Sigmoid colon (tissue), 7 donors: ENCODE measurements at places on chromosomes 7 and 10. TPM values are rescaled to one million over a fixed set of nuclear protein-coding genes. Genes with fewer than 3 reads are reported as not detected.

The RET gene
- total RNA-seq: 5.4 TPM

The RINT1 gene
- total RNA-seq: 22.2 TPM

The SLC13A4 gene
- not detected for total RNA-seq

The POLR1F gene
- total RNA-seq: 13.6 TPM

The TMEM139 gene
- not detected for total RNA-seq

The ZNF394 gene
- 32.1 TPM for total RNA-seq
